Activated CD4-positive, alpha-beta memory T cell treated with anti-CD3 and anti-CD28 coated beads for 36 hours (primary cell): ENCODE measurements at places on chromosomes 3 and 15. TPM values are rescaled to one million over a fixed set of nuclear protein-coding genes. Genes with fewer than 3 reads are reported as not detected.

The PTPN9 gene
- 19.2 TPM for total RNA-seq

- no peak for DNase-seq
Measured at GRCh38 chr3:8371960-8372463, 129.6 kb upstream of the LMCD1 start.

DNA sequence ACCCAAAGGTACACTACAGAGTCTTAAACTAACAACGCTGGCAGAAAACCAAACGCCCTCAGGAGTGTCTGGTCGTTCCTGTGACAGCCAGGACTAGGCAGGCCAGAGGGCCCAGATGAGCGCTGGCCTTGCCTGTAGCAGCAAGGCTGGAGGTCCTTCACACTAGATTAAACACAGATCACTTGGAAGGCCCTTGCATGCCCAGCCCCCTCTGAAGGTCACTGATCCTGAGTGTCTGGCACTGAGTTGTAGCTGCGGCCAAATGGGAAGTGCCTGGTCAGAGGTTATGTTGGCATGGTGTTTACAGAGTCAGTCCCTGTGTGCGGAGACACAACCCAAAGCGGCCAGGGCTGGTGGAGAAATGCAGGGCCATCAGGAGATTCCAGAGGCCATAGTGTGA is 58.9 kb downstream of the ZNF621 start:
- no peak for DNase-seq

DNA sequence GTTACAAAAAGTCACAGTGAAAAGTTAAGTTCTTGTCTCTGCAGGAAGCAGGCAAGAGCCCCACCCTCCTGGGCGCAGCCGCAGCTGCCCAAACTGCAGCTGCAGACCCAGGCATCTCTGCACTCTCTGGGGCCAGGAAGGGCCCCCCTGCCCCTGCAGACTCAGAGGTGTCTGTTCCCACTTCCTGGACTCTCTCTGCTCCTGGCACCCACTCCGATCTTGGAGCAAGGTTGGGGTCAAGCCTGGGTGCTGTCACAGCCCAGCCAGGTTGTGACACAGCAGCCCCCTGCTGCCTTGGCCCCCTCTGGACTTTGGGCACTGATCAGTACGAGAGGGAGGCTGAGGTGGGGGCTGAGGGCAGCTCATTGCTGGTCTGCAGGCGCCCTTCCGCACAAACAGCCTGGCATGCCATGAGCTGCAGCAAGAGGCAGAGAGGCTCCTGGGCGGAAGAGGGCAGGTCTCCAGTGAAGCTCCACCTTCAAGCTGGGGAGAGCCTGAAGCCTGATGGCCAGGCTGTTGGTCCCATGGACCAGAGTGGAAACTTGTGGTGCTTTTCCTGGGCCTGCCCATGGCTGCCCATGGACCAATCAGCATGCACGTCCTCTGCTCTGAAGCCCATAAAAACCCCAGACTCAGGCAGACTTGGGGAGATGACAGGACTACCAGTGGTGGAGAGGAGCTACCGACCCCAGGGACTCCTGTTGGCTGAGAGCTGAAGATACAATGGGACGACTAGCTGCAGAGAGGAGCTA is 42.9 kb upstream of the LRRFIP2 start:
- DNase-seq, result no peak
